ENCODE measurements at places on chromosomes 5 and 9. TPM values are rescaled to one million over a fixed set of nuclear protein-coding genes. Genes with fewer than 3 reads are reported as not detected.

DNA sequence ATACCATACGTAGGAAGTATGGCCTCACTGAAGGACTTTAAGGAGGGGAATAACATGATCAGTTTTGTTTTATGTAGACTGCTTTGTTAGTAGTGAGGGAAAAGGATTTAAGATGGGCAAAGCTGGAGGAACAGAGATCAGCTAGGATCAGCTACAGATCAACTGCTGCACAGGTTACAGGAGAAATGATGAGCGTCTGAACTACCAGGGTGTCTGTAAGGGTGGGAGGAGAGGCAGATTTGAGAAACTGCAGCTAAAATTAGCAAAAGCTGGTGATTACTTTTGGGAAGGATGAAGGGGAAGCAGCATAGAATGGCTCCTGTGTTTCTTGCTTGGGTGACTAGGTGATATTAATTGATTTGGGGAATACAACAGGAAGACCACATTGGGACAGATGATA is 39.3 kb downstream of the VCP start:
- H3K4me1 ChIP-seq = peaks cover 11% of the 10 kb centered on the region
- H3K36me3 ChIP-seq = peaks cover 5% of the 10 kb centered on the region
- no peak for DNase-seq

DNA sequence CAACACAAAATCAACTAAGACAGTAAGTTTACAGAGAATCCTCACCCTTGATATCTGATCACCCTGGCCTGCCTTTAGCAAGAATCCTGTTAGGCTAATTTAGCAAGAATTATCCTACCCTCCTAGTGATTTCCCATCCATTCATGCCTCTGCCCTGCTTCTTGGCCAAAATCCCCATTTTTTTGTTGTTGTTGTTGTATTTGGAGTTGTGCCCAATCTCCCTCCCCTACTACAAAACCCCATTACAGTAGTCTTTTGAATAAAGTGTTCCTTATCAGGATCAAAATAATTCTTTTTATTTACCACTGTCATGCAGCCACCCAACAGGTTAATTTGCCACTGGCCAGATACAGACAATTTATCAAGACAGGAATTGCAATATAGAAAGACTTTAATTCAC is 58.5 kb upstream of the CLINT1 start:
- no peaks in the 10 kb centered on the region for H3K36me3 ChIP-seq
- DNase-seq = no peak
- H3K4me3 ChIP-seq = no peak overlapping the region
- H3K27ac ChIP-seq = no peak overlapping the region
- H3K4me1 ChIP-seq = peaks cover 28% of the 10 kb centered on the region

- H3K4me1 ChIP-seq = peaks cover 15% of the 10 kb centered on the region
- no peak for DNase-seq
- H3K4me3 ChIP-seq = no peak overlapping the region
- no peak overlapping the region for H3K27ac ChIP-seq
- H3K27me3 ChIP-seq = no peaks in the 10 kb centered on the region
- H3K36me3 ChIP-seq = peaks cover 8% of the 10 kb centered on the region
Observed at GRCh38 chr5:10567781-10568321, 4.0 kb downstream of the ANKRD33B start.

- H3K36me3 ChIP-seq = peaks cover 21% of the 10 kb centered on the region
- H3K4me3 ChIP-seq = peak overlapping the region; percentile 96
- H3K27me3 ChIP-seq = no peaks in the 10 kb centered on the region
- H3K4me1 ChIP-seq = peaks cover 66% of the 10 kb centered on the region
Observed at GRCh38 chr9:127979333-127980059, 1.3 kb downstream of the EEIG1 start.

DNA sequence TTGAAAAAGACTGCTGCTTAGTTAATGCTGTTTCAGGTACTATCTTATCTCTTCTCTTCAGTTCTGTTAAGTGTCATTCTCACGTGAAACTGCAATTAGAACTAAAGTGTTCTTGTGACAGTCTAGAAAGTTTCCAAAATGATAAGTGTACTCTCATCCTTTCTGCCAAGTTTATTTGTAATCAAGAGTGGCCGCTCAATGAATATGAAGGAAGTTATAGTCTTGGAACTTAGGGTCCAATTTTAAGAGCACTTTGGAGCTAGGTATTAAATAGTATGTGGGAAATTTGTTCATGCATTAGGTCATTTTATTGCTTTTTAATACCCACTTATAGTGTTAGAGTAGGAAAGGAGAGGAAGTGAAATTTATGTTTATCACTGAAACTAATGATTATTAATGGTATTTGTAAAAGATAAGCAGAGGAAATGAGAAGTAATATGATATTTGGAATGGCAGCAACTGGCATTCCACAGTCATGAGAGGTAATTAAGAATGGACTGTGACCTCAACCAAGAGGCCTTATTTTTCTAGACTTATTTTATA is 20.4 kb downstream of the XRCC4 start:
- H3K27me3 ChIP-seq = no peaks in the 10 kb centered on the region
- no peak for DNase-seq
- peaks cover 13% of the 10 kb centered on the region for H3K36me3 ChIP-seq

- DNase-seq = no peak
- H3K4me1 ChIP-seq = no peaks in the 10 kb centered on the region
- H3K27ac ChIP-seq = no peak overlapping the region
- no peaks in the 10 kb centered on the region for H3K27me3 ChIP-seq
Observed at GRCh38 chr5:9512457-9512856, 33.4 kb downstream of the SEMA5A start.

GRCh38 chr5:10761185-10761932 is at the start of gene DAP:
Gene DAP, minus strand, starts transcription at chr5:10761234. Its CDS starts 166 bp downstream, at chr5:10761068.
- H3K27me3 ChIP-seq = peaks cover 16% of the 10 kb centered on the region
- DNase-seq = peak; percentile 97

Gene IFNE
- not detected for total RNA-seq

Gene PHF24
- 0.57 TPM for total RNA-seq

GRCh38 chr9:115264313-115264712 is 146.4 kb upstream of the TNC start:
- no peak overlapping the region for H3K4me3 ChIP-seq
- no peak for DNase-seq
- H3K27me3 ChIP-seq = peaks cover 7% of the 10 kb centered on the region

- H3K4me1 ChIP-seq = no peaks in the 10 kb centered on the region
- H3K4me3 ChIP-seq = no peak overlapping the region
- no peak for DNase-seq
- H3K27me3 ChIP-seq = peaks cover 15% of the 10 kb centered on the region
- H3K36me3 ChIP-seq = no peaks in the 10 kb centered on the region
- no peak overlapping the region for H3K27ac ChIP-seq
Observed at GRCh38 chr5:107580889-107581820, 89.6 kb downstream of the EFNA5 start.

- no peaks in the 10 kb centered on the region for H3K36me3 ChIP-seq
- no peak overlapping the region for H3K4me3 ChIP-seq
- no peak for DNase-seq
- no peaks in the 10 kb centered on the region for H3K27me3 ChIP-seq
- H3K4me1 ChIP-seq = no peaks in the 10 kb centered on the region
Observed at GRCh38 chr9:104885818-104886709, 41.9 kb downstream of the ABCA1 start.

GRCh38 chr9:109143881-109144562 is 23.0 kb downstream of the FRRS1L start:
- H3K36me3 ChIP-seq = no peaks in the 10 kb centered on the region
- H3K27ac ChIP-seq = no peak overlapping the region
- peak; percentile 65 for DNase-seq
- H3K4me1 ChIP-seq = peaks cover 5% of the 10 kb centered on the region
- no peak overlapping the region for H3K4me3 ChIP-seq

GRCh38 chr9:113403646-113404045 is 2.6 kb upstream of the ALAD start:
- no peaks in the 10 kb centered on the region for H3K27me3 ChIP-seq
- H3K36me3 ChIP-seq = peaks cover 17% of the 10 kb centered on the region
- no peak overlapping the region for H3K4me3 ChIP-seq
- H3K27ac ChIP-seq = no peak overlapping the region
- peaks cover 31% of the 10 kb centered on the region for H3K4me1 ChIP-seq
- no peak for DNase-seq

Gene NOL8
- 84.9 TPM for total RNA-seq

- no peaks in the 10 kb centered on the region for H3K4me1 ChIP-seq
- DNase-seq = no peak
- H3K4me3 ChIP-seq = no peak overlapping the region
- H3K27ac ChIP-seq = no peak overlapping the region
Observed at GRCh38 chr5:2773327-2773726, 21.9 kb upstream of the IRX2 start.

- peak within 1 kb of the TSS; percentile 76 for H3K4me3 ChIP-seq
- DNase-seq = peak; percentile 81
- H3K27me3 ChIP-seq = peaks cover 60% of the 10 kb centered on the region
- peaks cover 4% of the 10 kb centered on the region for H3K4me1 ChIP-seq
Observed at GRCh38 chr5:172454358-172455086, at the start of gene SH3PXD2B. Gene SH3PXD2B, minus strand, starts transcription at chr5:172454525. Its CDS starts 173 bp downstream, at chr5:172454352.

DNA sequence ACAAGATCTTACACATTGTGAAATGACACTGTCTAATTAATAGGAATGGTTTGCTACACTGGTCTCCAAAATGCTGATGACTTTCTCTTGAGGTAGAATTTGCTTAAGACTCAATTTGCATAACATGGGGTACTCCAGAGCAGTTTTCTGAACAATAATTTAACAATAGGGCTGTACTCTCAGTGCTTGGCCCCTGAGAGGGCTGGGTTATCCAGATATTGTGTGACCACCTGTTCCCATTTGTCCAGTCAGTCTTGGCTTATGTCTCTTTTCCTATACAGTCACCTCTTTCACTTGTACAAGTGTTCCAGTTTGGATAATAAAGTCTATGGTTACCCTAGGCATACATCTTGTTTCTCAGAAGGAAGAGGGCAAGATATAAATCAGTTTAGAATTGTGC is 17.9 kb downstream of the ZSWIM6 start:
- H3K27ac ChIP-seq = no peak overlapping the region
- peaks cover 2% of the 10 kb centered on the region for H3K4me1 ChIP-seq
- DNase-seq = no peak
- no peaks in the 10 kb centered on the region for H3K27me3 ChIP-seq

DNA sequence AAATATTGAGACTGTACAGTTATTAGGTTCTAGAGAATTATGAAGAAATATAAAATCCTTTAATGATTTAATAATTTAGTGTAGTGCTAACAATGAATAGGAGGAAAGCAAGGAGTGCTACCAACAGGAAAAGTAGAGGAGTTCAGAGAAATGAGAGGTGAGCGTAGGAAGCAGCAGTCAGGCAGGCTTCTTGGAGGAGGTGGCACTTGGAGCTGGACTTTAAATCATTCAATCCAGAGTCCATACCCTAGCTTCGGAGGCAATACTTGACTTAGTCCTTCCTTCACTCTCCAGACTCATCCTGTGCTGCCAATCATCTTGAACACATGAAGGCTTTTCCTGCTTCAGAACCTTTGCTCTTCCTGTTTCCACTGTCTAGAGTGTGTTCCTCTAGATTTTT is 254.3 kb downstream of the GRIA1 start:
- H3K27me3 ChIP-seq = peaks cover 4% of the 10 kb centered on the region
- H3K4me1 ChIP-seq = no peaks in the 10 kb centered on the region
- no peaks in the 10 kb centered on the region for H3K36me3 ChIP-seq
- DNase-seq = no peak

GRCh38 chr5:180423598-180423997 is 70.5 kb upstream of the GFPT2 start:
- no peaks in the 10 kb centered on the region for H3K36me3 ChIP-seq
- no peak overlapping the region for H3K27ac ChIP-seq
- no peak overlapping the region for H3K4me3 ChIP-seq
- no peaks in the 10 kb centered on the region for H3K4me1 ChIP-seq
- peaks cover 2% of the 10 kb centered on the region for H3K27me3 ChIP-seq
- DNase-seq = no peak

GRCh38 chr9:126440940-126441339 is 114.3 kb downstream of the MVB12B start:
- H3K27ac ChIP-seq = no peak overlapping the region
- peaks cover 19% of the 10 kb centered on the region for H3K27me3 ChIP-seq
- H3K36me3 ChIP-seq = no peaks in the 10 kb centered on the region
- DNase-seq = no peak
- H3K4me3 ChIP-seq = no peak overlapping the region
- H3K4me1 ChIP-seq = peaks cover 7% of the 10 kb centered on the region

All from activated CD4-positive, alpha-beta T cell treated with anti-CD3 and anti-CD28 coated beads, Interleukin-2, amount 10 ng/mL, durations not matched to agents 24 days and 14 days (primary cell).